ENCODE measurements at places on chromosomes 5 and 9.

GRCh38 chr5:10493884-10494283 lies 52.2 kb downstream of the ROPN1L start:
- no peak for DNase-seq

GRCh38 chr5:64678374-64678773 lies 11.9 kb upstream of the SHISAL2B start:
- no peak for DNase-seq

GRCh38 chr9:15501179-15501578 lies 9.6 kb downstream of the PSIP1 start:
- no peak for DNase-seq

- DNase-seq: no peak
Observed at GRCh38 chr9:18666986-18667772, 193.2 kb downstream of the ADAMTSL1 start.

DNA sequence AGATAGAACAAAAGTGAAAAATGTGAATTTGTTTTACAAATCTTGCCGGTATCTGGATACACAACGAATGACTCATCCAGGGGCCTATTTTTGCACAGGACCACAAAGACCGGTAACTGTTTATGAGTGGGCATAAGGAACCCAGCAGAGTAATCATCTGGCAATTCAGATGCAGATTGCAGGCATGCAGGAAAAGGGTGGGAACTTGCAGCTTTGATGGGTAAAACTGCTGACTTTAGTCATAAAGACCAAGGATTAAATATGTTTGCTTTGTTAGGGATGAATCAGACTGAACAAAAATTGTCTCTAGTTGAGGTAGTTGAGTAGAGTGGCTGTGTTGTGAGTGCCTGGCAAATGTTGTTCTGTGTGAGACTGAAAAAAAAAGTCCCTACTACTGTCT lies 309.6 kb upstream of the CCNH start:
- DNase-seq: no peak

DNA sequence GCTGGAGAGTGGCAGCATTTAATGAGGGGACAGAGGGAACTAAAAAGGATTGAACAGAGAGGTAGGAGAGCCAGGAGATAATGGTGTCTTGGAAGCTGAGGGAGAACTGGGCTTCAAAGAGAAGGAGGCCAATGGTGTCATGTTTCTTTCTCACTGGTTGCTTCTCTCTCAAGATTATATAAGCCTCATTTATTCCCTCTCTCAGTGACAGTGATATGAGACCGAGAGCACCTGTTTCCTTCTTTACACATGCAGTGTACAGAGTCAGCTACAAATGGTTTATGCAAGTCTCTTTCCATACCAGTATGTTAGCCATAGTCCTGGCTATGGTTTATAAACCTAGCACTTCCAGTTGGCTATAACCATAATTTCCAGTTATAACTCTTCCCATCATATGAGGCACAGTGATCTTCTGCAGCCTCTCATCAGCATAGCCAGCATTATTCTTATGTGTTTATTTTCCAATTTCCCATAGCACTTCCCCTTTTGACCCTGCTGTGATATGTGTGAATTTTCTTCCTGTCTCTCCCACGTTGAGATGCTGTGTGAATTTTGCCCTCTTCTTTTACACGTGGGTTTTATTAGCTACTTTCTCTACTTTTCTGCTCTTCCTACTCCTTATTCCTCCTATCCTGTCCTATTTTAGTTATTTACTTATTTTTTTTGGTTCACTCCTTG lies 71.2 kb downstream of the UNC13B start:
- no peak for DNase-seq
